ENCODE measurements at places on chromosomes 12 and 14. TPM values are rescaled to one million over a fixed set of nuclear protein-coding genes. Genes with fewer than 3 reads are reported as not detected.

AKAP5 gene
- 0.36 TPM for total RNA-seq

DNA sequence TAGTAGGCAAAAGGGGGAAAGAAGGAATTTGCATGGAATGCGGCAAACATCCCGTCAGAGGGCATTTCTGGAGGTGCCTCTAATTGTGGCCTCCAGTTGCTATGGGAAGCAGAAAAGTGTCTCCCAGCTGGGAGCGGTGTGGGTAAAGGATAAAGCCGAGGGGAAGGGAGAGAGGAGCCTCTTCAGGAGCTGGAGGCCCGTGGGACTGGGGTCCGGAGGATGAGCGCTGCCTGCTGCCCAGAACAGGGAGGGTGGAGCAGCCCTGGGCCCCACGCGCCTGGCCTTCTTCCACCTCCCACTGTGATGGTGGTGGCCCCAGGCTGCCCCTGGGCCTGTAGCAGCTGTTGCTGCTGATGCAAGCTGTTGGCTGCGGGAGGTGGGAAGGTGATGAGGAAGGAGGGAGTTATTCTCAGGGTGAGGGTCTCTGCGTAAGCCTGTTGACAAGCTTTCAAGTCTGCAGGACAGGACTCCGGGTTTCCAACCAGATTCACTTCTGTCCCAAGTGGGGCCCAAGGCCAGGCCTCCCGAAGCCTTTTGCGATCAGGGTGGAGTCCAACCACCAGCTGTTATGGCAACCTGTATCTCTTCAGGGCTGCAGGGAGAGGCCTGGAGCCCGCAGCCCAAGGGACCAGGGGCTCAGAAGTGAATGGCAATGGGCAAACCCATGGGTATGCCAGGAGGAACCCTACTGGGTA lies 19.1 kb upstream of the PGF start:
- peak; percentile 63 for DNase-seq

DNA sequence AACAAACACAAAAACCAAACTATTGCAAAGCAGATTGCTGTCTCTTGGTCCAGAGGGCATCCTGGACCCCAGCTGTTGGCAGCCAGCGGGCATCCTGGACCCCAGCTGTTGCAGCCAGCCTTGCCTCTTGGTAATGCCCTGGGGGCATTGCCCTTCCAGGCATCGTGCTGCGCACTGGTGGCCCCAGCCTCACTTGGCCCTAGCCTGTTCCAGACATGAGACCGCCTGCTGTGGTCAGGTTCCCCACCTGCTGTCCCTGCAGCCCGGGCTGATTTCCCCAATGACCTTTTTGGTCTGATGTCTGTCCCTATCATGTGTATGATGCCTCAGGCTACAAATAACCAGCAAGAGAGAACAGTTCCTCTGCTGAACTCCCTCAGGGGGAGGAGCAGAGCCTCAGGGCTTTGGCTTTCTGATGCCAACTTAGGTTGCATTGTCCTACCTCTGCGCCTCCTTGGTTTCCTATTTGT lies 20.8 kb downstream of the MLXIP start:
- DNase-seq = no peak

OR4K15 gene
- total RNA-seq = not detected

DNA sequence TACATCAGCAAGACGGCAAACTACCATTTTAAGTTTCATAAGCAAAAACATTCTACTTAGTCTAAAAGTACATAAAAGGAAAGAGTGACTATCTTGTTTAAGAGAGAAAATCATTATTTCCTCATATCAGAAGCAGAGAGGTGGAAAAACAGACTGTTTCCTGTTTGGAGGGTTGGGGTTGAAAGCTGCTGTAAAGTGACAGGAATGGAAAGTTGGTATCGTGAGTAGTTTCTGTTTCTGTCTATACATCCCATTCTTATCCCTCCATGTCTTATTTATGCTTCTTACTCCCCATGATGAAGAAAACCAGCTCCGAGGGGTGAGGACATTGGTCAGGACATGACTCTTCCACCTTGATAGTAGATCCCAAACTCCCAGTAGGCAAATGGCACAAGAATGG lies 216.5 kb downstream of the EGLN3 start:
- no peak for DNase-seq

CAND1 gene
- total RNA-seq = 123 TPM

- peak; percentile 92 for DNase-seq
Measured at GRCh38 chr12:42238240-42239140, at the start of gene YAF2. TSS of gene YAF2 (minus strand) at chr12:42238248. CDS start at chr12:42238180, 68 bp downstream.

ASIC1 gene
- total RNA-seq = 5.5 TPM
